ENCODE measurements at places on chromosomes 3 and 15.

DNA sequence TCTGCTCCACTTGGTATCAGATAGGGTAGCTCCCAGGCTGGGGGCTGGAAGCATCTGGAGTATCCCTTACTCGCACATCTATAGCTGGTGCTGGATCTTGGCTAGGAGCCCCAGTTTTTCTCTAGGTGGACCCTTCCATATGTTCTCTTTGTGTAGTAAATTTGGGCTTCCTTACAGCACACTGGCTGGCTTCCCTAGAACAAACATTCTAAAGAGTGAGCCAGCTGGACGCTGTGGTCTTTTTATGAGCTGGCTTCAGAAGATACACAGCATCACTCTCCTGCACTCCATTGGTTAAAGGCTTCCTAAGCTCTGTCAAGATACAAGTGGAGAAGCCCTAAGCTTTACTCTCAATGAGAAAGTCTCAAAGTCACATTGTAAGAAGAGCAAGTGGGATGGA is 322.1 kb downstream of the WDR72 start:
- DNase-seq, result no peak

DNA sequence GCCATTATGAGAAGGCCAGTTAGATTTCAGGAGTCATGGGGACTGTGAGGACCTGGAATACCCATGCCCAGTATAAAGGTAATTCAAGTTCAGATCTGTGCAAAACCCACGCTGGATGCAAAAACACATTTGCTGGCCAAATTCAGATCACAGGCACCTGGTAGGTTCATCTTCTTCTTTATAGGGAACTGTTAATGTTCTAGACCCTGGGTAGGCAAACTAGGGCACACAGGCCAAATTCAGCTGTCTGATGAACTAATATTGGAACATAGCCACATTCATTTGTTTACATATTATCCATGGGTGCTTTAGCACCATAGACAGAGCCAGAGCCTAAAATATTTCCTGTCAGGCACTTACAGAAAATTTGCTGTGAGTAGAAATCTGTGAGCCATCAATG is 241.4 kb downstream of the PTPRG start:
- no peak for DNase-seq

DNA sequence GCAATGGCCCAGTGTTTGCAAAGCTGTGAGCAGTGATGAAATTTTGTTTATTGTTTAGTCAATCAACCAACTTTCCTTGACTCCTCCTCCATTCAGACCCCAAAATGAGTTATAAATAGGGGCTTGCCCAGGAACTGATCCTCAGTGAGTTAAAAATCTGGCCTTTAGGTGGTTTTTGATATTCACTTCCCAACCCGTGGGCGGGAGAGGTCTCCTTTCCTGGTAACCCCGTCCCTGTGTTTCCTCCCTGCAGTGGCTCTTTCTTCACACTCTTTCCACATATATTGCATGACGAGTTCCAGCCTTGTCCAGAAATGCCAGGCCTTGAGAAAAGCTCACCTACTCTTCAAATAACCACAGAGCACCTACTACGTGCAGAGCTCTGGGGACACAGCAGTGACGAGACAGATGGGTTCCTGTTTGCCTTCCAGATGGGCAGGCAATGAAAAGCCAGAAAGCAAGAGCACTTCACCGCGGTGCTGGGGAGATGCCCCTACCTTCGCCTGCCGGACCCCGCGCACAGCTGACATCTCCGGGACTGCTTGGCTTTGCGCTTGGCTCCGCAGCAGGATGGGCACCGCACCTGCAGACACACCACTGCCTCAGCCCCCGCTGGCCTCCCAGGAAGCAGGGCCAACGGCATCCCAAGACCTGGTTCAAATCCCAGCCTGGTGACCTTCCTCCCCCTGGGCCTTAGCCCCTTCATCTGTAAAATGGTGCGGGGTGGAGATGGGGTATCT is 17.2 kb downstream of the SSUH2 start:
- no peak for DNase-seq

- DNase-seq, result no peak
Observed at GRCh38 chr15:38714309-38715072, 149.9 kb upstream of the RASGRP1 start.

- no peak for DNase-seq
Observed at GRCh38 chr3:137121704-137122314, 164.0 kb downstream of the IL20RB start.

GRCh38 chr15:37691911-37692310 is 242.5 kb upstream of the TMCO5A start:
- no peak for DNase-seq

- no peak for DNase-seq
Observed at GRCh38 chr3:146550743-146551510, 6.5 kb upstream of the PLSCR1 start.

DNA sequence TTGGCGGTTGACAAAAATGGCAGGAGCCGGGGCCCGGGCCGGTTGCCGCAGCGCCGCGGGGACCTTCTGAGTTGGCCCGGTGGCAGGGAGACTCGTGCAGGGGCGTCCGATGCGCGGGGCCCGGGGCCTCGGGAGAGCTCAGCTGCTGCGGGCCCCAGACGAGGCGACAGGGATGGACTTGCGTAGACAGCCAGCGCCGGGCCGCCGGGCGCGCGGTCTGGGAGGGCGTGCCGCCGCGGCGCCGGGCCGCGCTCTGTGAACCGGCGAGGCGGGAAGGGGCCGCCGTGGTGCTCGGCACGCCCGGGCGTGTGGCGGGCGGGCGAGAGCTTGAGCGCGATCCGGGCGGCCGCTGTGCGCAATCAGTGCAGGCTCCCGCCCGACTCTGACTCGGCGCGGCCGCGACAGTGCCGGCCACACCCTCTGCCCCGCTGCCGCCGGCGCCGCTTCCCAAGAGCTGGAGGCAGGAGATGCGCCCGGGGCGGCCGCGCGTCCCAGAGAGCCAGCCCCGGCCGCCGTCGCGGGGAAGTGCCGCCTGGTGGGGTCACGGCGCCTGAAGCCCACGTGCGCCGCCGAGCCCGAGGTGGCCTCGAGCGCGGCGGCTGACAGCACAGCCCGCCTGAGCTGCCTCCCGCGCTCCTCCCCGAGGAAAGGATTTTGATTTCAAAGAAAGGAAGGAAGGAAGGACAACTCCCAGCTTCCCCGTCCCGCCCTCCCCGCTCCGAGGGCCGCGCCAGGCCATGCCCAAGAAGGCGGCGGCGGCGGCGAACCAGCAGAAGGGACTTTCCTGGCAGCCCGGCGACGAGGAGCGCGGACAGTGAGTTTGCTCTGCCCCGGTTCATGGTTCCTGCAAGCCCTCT is 657 bp downstream of the TLNRD1 start:
- peak; percentile 32 for DNase-seq

GRCh38 chr15:48654801-48655200 is 9.3 kb upstream of the FBN1 start:
- DNase-seq, result no peak

DNA sequence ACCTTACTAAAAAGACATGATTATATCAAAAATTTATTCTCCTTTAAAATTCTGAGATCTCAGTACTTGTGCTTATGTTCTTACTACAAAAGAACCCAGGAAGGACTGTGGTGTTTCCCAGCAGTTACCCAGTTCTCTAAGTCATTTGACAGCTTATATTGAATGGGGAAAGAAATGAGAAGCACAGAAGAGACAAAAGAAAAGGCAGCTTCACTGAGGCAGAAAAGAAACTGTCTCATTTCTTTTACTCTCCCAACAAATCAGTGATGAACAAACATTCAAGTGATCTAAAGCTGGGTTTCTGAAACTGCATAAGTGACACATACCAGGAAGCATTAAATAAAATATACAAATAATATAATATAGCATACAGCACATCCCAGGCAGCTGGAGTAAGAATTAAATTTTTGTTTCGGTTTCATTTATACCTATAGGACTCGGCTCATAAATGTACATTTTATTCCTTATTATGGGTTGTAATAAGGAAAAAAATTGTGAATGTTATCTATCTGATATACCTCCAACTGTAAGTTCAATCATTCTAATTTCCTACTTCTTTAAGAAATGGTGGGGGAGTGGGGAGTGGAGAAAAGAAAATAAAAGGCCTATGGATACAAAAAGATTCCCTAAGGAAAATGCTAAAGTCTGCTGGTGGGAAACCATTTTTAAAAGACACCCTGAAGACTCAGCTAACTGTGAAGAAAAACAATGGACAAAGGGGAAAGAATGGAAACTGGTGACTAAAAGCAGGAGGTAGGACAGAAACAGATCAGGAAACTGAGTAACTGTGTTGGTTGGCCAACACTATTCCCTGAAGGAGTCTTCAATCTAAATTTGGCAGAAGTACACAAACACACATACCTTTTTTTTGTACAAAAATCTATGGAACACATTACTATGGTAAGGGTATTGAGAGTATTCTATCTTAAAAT is 156.8 kb downstream of the TBC1D5 start:
- no peak for DNase-seq

DNA sequence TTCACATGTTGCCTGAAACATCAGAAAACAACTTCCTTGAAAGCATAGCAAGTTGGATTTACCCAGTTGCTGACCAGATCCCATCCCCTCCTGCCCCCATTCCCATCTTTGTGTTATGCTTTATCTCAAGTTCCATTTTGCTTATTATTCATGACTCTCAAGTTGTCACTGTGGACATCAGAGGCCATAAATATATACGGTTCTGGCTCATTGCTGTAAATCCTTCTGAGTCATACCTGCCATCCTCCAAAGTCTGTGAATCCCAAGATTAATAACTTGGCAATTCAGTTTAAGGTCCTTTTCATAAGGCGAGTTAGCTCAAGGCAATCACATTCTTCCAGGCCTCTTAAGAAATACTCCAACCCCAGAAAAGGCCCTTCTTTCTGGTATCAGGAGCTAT is 126.2 kb upstream of the C2CD4B start:
- no peak for DNase-seq

GRCh38 chr3:79947469-79947868 is 179.7 kb upstream of the ROBO1 start:
- no peak for DNase-seq

- no peak for DNase-seq
Observed at GRCh38 chr15:35843498-35843897, 297.5 kb upstream of the DPH6 start.

DNA sequence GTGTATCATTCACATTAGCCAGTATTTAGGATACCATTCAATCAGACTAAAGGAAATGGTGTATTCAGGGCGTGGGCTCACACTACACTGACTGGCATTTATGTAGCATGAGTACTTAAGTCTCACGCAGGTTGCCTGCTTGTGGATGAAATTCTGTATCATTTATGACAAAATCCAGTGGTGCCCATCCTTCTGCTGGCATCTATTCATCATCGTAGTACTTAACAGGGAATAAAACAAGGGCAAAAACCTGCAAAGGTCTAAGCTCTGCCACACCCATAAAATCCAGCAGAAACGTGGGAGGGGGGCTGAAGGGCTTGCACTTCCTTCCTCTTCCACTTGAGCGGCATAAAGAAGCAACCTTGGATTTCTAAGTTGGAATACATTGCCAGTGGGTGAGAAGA is 2.7 kb downstream of the GAP43 start:
- no peak for DNase-seq

- no peak for DNase-seq
Observed at GRCh38 chr3:123365450-123366143, 83.3 kb downstream of the ADCY5 start.

- DNase-seq, result no peak
Observed at GRCh38 chr3:160061525-160061924, 72.9 kb downstream of the IL12A start.
